ENCODE measurements at places on chromosomes 1 and 21.
A peak's percentile ranks its signal among the peaks of the same experiment; 100 is the strongest.

DNA sequence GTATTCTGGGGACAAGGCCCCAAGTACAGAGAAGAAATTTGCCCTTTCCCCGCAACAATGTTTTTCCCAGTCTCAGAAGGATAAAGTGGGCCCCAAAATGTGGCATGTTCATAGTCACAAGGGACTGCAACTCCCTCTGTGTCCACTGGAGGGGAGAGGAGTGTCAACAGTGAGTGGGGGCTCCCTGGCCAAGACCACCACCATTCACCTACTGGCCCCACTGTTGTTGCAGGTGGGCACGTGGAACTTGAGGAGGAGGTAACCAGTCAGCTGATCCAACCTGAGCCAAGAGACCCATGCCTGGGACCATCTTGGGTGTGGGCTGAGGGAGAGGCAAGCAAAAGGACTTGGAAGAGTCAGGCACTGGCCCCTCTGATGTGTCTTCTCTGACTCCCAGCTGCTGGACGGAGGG is 777 bp downstream of the NUDT17 start:
- peak; percentile 54 for DNase-seq

DNA sequence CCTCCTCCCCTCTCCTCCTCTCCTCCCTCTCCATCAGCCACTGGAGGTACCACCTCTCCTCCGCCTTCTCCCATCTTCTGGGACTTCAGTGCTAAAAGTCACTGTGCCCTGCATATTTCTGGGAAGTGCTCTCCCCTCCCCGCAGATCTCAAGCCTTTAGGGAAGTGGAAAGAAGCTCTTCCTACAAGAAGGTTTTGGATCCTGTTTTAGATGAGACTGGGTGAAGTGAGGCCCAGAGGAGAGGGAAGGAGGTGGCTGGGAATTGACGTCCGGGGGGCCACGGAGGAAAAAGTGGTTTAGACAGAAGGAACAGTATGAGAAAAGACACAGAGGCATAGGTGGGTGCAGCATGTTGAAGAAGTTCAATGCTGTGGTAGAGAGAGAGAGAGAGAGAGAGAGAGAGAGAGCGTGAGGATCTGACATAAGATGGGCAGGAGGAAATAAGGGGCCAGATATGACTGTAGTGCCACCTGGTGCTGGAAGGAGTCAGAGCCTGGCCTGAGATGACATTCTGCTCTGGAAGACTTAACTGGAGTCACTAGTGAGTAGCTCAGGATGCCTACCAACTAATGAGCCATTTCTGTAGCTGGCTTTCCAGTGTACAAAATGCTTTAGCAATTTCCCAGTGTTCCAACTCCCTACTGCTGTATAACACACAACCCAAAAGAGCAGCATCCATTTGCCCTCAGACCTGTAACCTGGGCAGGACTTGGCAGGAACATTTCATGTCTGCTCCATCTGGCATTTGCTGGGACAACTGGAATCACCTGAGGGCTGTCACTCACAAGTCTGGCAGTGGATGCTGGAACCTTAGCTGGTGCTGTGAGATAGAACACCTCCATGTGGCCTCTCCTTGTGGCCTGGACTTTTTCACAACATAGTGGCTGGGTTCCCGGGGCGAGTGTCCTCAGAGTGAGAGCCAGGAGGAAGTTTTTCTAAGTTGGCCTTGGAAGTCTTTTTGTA is 16.6 kb upstream of the ZSCAN20 start:
- DNase-seq = peak; percentile 63

GRCh38 chr1:160101037-160101716 is 2.8 kb upstream of the IGSF8 start:
- DNase-seq = peak; percentile 85

GRCh38 chr1:9375912-9376311 is 83.2 kb downstream of the SPSB1 start:
- DNase-seq = no peak

DNA sequence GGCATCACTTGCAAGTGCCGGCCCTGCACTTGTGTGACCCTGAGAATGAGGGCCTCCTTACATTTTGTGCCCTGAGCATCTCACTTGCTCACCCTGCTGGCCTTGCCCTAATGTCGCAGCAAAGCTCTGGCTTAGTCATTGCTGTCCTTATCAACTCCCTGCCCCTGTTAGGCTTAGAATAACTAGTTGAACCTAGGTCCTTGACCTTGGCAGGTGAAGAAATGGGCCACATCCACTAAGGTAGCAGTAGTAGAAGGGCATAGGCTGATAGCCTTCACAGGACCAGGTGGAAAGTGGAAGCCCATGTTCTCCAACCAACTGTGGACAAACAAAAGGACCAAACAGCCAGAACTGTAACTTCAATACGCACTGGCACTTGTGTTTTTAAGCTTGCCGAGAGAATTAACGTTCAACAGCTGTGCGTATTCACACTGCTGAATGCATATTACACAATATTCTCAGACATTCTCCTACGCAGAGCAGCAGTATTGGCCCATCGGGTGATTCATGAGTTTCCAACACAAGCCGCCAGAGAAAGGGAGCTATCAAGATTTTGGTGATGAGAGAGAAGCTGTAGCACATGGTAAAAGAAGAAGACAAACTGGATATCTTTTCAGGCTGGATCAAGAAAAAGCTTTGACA is 27.7 kb upstream of the PTGFRN start:
- DNase-seq = peak; percentile 77

DNA sequence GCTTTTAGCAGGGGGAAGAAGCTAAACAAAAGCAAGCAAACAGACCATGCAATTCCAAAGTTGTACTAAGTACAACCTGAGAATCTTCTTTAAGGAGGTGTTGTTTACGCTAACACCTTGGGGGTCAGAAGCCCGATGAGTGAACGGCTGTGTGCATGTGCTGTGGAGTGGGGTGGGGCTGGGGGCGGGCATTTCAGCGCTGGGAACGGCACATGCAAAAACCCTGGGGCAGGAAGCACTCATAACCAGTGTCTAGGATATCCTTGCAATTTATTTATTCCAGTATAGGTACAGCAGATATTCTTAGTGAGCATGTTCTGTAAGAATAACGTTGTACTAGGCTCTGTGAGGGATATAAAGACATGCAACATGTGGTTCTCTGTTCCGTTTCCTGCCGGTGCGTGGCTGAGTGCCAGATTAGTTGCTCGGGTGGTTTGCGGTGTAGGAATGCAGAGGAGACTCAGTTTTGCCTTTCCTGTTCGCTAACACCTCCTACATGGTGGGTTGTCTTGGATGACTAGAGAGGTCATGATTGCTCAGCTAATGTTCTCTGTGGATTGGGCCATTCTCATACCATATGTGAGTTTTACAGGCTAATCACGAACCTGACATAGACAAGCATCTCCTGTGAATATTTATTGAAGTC is 3.7 kb downstream of the FASLG start:
- no peak for DNase-seq

DNA sequence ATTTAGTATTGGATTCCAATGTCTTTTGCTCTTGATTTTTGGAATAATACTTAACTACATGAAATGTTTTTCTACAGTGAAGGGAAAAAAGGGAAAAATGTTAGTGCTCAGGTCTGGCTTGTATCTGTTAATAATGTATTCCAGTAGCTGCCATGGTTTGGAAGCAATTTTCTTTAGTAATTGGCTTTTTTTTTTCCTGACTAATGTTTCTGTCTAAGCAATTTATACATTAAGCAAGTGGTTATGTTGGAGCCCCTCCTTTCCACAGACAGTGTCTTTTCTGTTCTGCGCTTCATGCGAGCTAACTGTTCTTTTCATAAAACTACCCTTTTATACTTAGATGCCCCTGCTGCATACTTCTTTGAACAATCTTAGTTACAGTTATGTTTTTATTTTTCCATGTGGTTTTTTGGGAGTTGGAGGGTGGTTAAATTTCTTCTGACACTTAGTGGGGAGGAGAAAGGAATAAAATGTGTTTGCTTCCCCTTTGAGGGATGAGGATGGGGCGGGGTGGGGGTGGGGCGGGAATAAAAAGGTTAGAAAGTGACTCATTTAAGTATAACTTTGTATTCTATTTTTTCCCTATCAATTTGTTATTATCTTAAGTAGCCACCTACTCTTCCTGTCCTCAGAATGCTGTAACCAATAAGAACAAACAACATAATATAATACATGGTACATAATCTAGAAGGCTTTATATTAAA is 83.1 kb downstream of the CLIC4 start:
- no peak for DNase-seq

DNA sequence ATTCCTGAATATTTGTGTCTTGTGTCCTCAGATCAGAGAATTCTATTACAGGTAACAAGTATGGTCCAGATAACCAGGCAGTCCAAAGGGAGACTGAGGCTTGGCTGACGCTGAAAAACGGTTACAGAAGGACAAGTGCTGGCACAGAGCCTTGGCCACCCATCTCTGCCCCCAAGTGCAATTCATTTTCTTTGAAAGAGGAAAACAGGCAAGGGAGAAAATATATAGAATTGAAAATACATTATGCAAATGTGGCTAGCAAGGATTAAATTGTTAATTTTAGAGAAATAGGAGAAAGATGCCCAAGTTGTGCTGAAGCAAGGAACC is 1.2 kb downstream of the SORT1 start:
- DNase-seq = no peak

- no peak for DNase-seq
Measured at GRCh38 chr1:63274979-63275378, 47.4 kb upstream of the FOXD3 start.

GRCh38 chr1:235946571-235946981 is 79.9 kb upstream of the LYST start:
- DNase-seq = no peak

- no peak for DNase-seq
Measured at GRCh38 chr1:147756341-147756740, 4.1 kb downstream of the GJA5 start.
